ENCODE measurements at places on chromosomes 3 and 15.
A peak's percentile ranks its signal among the peaks of the same experiment; 100 is the strongest.

DNA sequence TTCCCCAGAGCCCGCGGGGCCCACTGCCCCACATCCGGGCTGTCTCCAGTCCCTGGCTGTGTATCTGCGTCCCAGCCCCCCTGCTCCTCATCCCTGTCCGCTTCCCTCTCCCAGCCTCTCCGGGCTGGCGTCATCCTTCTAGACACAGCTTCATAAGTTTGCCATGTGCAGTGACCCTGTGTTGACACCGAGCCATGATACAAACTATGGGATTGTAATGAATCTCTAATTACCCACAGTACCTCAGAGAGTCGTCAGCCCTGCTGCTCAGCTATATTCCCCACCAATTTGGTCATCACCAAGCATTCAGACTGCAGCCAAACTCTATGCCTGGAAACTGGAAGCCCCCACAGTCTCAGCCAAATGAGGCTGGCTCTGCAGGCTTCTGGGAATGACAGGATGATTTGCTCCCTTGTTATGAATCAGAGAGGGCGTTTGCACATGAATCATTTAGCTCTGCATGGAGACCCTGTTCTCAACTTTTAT is 466.1 kb upstream of the ATP11B start:
- DNase-seq: no peak

GRCh38 chr15:62782071-62782841 is 260.3 kb upstream of the TPM1 start:
- peak; percentile 89 for DNase-seq

DNA sequence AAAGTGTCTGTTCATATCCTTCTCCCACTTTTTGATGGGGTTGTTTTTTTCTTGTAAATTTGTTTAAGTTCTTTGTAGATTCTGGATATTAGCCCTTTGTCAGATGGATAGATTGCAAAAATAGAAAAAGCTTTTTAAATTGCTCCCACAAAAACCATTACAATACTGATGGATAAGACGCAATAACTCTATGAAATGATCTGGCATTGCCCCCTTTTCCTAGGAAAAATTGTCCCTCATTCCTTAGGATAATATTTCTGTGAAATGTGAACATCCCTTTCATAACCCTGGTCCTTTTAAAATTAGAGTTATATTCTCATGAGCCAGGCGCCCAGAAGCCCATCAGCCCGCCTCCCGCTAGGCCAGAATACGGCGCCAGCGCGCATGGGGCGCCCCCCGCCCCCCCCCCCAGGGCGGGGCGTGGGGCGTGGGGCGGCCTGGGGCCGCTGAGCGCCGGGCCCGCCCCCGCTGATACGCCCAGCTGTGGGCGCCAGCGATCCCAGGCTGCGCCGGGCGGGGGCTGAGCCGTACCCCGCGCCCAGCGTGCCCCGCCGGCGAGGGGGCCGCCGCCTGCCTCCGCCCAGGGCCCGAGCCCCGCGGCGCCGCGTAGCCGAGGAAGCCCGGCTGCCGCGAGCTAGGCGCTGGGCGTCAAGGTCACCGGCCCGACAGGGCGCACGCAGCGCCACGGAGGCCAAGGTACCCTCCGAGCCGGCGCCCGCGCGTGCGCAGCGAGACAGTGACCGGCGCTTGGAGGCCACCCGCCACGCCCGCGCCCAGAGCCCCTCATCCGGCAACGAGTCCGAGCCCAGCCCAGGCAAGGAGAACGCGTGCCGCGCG is 11.1 kb upstream of the ROPN1B start:
- no peak for DNase-seq

DNA sequence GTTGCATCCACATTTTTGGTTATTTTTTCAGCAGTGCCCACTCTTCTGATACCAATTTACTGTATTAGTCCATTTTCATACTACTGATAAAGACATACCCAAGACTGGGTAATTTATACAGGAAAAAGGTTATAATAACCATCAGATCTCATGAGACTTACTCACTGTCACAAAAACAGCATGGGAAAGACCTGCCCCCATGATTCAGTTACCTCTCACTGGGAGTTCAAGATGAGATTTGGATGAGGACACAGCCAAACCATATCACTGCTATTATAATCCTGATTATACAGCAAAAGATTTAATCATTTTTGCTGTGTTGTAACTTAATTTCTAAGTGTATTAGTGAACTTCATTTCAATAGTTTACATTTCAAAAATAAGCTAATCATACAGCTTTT is 6.6 kb downstream of the ZBED2 start:
- DNase-seq: no peak

- DNase-seq: no peak
These were observed 290.4 kb upstream of the C2CD4B start for GRCh38 chr15:62455441-62455921.
